ENCODE measurements at places on chromosomes 5 and 9. TPM values are rescaled to one million over a fixed set of nuclear protein-coding genes. Genes with fewer than 3 reads are reported as not detected.

Gene PTGER4
- total RNA-seq: 0.99 TPM

Gene SERF1B
- 45.1 TPM for total RNA-seq

Gene FSTL4
- total RNA-seq: 0.06 TPM

Gene RNF180
- 9.1 TPM for total RNA-seq

Gene TRAPPC13
- total RNA-seq: 19.1 TPM

Gene PSD2
- total RNA-seq: 0.48 TPM

- DNase-seq: peak; percentile 42
These were observed 9.0 kb downstream of the CD274 start for GRCh38 chr9:5459289-5459829.

DNA sequence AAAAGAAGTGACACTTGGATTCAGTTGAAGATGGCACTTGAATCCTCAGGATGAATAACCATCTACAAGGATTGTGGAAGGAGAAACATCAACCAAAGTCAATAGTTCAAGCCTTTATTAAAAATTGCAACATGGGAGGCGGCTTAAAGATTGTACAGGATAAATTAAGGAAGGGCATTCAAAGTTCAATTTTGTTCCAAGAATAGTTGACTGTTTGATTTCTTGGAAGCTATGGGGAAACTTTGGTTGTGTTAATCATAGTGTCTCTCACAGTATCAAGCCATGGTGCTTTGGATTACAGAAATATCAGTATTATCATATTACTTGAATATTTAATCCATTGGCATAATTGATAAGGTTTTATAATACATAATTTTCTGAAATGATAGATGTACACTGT is 1844.3 kb downstream of the MAT2B start:
- no peak for DNase-seq

DNA sequence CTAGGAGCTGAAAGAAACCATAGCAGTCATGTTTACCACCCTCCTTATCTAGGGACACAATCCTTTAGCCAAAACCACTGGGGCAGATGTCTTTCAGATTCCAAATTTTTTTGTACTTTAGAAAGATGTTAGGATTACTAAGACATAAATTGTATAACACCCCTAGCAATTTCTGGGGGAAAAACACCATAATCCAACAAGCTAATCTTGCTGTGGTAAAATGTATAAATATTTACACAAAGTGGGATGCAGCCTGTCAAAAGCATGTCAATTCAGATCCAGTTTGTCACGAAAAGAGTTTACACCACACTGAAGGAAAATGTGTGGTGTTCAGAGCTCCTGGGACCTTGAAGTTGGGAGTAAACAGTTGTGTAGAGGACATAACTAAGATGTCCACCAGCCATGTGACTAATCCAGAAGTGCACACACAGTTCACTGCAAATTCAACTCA is 274.3 kb downstream of the ADAMTSL1 start:
- DNase-seq: no peak

DNA sequence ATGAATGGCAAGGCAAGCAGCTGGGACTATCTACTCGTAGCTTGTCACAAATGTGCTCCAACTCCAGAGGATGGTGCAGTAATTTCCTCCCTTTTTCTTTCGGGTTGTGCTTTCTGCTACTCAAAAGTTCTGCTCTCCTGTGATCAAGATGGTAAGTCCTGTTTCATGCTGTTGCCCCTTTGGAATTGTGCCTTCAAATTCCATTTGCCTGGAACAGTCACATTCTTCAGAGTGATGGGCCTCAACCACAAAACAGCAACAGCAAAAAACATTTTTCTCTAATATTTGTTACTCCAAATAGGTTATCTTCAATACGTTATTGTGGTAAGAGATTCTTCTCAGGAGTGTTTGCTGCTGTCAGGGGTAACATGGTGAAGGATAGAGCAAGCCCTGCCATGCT is 209.3 kb downstream of the PALM2AKAP2 start:
- peak; percentile 69 for DNase-seq

DNA sequence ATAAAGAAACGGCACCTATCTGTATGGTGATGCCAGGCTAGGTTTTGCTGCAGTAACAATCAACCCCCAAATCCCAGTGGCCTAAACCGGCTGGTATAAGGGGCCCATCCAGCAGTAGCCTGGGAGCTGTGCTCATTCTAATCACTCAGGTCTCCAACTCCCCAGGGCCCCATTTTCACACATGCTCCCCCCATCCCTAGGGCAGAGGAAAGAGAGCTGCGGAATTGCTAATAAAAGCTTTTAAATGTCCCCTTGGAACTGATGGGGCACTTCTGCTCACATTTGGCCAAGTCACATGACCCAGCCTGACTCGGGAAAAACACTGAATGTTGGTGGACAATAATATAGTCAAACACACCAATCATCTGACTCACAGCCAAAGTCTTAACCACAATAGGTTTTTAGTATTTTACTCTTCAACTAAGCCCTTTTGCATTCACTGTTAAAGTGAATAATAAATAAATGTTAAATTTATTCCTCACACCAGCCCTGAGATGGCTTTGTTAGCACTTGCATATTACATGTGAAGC is 1.6 kb downstream of the FBLL1 start:
- no peak for DNase-seq

GRCh38 chr9:107361816-107362215 is 78.7 kb downstream of the RAD23B start:
- no peak for DNase-seq

DNA sequence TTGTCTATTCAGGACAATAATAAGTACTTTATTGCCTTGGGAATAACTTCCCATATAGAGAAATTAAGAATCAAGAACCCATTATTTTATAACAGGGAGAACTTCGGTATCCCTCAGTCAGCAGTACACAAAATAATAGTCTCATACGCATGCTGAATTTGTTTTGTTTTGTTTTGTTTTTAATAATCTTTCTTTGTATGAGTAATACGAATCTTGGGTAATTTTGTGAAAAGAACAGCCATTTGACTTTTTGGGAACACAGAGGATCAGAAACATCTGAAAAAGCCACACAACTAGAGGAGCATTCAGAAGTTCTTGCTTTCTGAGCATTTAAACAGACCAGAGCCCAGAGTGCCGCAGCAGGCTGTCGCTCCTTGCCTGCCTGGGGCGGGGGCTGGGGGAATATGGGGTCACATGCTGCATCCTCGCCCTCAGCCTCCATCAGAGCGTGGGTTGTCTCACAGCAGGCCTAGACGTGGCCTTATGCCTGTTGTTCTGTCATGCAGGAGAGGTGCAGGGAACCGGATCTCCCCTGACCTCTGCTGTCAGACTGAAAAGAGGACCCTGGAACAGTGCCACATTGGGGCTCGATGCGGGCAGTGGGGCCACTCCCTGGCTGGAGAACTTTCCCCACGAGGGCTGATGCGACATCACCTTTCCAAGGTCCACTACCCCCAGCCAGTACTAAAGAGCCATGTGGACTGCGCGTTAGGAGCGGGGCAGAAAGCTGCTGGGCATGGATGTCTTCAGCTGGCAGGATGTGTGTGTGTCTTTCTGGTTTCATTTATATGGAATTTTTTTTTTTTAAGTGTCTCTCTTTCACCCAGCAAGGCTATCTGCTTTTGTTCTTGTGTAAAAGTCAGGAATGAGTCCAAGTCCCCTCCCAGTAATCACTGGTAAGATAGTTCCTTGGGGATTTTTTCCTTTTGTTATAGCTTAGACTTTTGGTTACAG is 133.4 kb upstream of the OTULINL start:
- peak; percentile 84 for DNase-seq

- DNase-seq: no peak
These were observed 297.0 kb downstream of the EFNA5 start for GRCh38 chr5:107373549-107374263.

DNA sequence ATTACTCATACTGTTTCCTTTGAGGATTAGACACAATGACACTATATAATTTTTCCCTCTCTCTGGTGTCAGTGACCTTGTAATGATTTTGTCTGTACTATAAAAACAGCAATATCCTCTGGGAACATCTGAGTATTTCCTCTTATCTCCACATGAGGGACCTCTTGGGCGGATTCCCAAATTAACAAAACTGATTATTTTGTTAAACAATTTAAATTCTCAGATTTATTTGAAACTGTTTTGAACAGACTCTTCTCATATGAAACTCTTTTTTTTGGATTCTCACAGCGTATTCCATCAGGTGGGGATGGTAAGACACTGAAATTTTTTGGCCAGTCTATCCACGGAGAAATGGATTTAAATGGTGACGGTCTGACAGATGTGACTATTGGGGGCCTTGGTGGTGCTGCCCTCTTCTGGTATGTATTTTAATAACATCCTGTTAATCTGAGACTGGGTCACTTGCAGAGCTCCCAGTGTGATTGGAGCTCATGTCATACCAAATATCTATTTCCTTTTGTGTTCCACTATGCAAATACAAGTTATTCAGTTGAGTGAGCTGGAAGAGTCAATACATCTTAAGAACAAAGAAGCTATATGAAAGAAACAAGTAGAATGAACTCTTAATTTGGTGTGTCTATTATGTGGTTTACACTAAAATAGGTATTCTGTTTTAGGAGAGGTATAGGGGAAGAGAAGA is 73.8 kb upstream of the ITGA2 start:
- DNase-seq: peak; percentile 86

GRCh38 chr9:92247296-92247695 is 46.2 kb downstream of the IARS1 start:
- no peak for DNase-seq

- no peak for DNase-seq
These were observed 31.2 kb upstream of the CXCL14 start for GRCh38 chr5:135609981-135610380.

- no peak for DNase-seq
These were observed 193.5 kb upstream of the HAPLN1 start for GRCh38 chr5:83914199-83914598.

DNA sequence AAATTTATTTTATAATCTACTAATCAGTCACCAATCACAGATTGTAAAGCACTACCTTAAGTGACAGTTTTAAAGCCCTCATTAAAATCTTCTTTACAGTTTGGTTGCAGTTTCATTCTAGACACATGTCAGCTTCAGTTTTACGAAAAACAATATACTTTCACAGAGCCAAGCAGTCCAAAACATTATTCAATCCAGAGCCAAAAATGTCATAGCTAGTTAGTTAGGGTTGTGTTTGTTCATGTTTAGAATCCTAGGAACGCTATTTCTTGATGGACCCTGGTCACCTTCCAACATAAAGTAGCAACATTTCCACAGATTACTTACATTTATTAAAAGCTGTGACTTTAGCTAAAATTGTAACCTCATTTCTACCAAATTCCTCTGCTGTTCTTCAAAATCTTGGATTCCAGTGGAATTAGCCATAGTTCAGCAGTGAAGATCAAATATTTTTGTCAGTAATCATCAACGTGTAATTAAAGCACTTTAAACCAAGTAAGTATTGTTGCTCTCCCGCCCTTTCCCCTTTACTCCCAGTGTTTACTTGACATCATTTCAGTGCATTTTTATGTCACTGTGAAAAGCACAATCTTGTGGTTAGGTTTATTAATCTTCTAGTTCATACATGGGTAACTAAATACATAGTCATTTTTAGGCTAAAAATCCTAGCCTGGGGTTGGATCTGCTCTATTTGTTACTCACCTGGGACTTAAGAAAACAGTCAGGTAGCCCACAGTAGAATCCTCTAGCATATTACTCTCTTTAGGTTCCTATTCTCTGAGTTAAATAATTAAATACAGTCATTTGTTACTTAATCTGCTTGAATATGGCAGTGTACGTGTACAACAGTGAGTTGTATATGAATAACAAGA is 74.3 kb downstream of the NIPBL start:
- DNase-seq: peak; percentile 53

DNA sequence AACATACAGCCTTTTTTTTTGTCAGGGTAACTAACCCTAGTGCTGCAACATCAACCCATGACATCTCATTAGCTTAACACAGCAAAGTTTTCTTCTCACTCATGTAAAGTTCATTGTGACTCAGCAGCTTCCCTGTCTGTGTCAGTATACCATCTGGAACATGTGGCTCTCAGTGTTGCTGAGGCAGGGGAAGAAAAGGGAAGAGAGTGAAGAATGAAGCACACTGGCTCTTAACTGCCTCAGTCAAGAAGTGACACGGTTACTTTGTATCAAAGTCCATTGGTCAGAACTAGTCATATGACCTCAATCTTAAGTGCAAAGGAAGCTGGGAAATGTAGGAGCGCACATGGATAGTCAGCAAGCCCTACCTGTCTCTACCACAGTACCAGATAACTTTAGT is 185.0 kb upstream of the ELL2 start:
- DNase-seq: no peak

DNA sequence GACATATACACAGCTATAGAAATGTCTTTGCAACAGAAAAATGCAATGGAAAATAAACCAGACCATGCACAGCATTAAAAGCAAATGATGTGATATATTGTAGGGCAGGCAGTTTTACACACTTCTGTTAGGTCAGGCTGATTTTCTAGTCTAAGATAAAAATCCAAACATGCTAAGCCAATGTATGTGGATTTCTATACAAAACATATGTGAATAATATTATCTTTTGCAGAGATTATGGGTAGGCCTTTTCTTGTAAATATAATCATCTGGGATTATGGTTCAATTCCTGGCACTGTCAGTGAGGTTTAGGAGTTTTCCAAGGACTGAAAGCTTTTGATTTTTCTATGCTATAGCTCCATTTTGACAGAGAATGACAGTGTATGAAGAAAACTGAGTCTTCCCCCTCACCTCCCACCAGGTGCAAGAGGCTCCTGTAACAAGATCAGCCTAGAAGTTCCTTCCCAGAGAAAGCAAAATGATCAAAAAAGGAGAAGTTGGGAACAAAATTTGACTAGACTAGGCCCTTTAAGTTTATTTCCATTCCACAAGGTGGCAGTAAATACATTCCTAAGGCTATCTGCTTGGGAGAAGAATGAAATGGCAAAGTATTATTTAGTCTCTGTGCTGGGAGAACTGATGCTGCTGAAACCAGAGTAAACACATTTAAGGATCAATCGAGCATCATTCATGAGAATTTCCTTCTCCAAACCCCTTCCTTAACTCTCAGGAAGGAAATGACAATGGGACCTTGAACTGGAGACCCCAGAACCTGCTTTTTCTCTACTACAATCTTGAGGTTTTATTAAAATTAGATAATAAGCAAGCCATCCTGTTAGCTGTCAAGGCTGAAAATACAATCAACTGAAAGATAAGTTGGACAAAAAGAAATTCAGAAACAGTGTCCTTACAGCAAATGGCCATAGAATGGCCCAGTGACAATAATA is 133.0 kb upstream of the TUT7 start:
- peak; percentile 60 for DNase-seq

- no peak for DNase-seq
These were observed 4.9 kb upstream of the LHX2 start for GRCh38 chr9:124006448-124007361.

- DNase-seq: no peak
These were observed 661.8 kb upstream of the WWC1 start for GRCh38 chr5:167629634-167630033.

DNA sequence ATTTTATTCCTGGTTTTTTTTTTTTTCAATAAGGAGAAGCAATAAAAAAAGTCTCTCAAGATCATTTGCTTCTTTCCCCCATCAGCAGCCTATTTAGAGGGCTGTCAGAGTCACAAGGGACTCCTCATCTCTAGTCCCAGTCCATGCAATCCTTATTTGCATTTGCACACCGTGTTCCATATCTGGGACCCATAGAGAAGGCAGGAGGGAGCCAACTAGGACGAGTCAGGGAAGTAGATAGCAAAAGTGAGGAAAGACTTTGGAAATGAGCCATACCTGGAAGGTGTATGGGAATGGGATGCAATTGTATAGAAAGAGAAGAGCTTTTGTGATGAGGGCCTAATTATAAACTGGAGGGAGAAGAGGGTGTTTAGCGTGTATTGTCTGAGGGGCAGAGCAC is 160.0 kb downstream of the PIK3R1 start:
- no peak for DNase-seq

- DNase-seq: no peak
These were observed 45.5 kb upstream of the ZSWIM6 start for GRCh38 chr5:61286446-61287132.

- DNase-seq: peak; percentile 78
These were observed 198.3 kb downstream of the PLK2 start for GRCh38 chr5:58261605-58262004.

All from cardiac muscle cell (in vitro differentiated cells and primary cell).